GM23248 (cell line): ENCODE measurements at places on chromosomes 2 and 18. TPM values are rescaled to one million over a fixed set of nuclear protein-coding genes. Genes with fewer than 3 reads are reported as not detected.

SCTR gene
- total RNA-seq, result not detected in 2 replicates

ASIC4 gene
- total RNA-seq, result 0.13 and 0.43 TPM in 2 replicates

GPATCH11 gene
- 7.2 and 8.6 TPM in 2 replicates for total RNA-seq

CCDC85A gene
- total RNA-seq, result 4.2 and 9.9 TPM in 2 replicates

IFIH1 gene
- total RNA-seq, result 1.6 and 2.0 TPM in 2 replicates

CRACDL gene
- total RNA-seq, result not detected in 2 replicates

UGT1A5 gene
- total RNA-seq, result not detected in 2 replicates

WNT10A gene
- not detected in 2 replicates for total RNA-seq

PTPN4 gene
- total RNA-seq, result 24.3 and 29.7 TPM in 2 replicates

KCNS3 gene
- total RNA-seq, result 2.7 and 2.9 TPM in 2 replicates

DYSF gene
- 0.54 TPM in 1 of 2 replicates, not detected in the other for total RNA-seq

LIPG gene
- total RNA-seq, result 0.25 and 0.43 TPM in 2 replicates

- peaks cover 11% of the 10 kb centered on the region; the same call in 1 of the 2 replicates for H3K4me1 ChIP-seq
- H3K27me3 ChIP-seq, result no peaks in the 10 kb centered on the region
- DNase-seq, result peak; percentile 55
- no peaks in the 10 kb centered on the region for H3K36me3 ChIP-seq
Measured at GRCh38 chr2:241514986-241515737, 6.8 kb upstream of the STK25 start.

DNA sequence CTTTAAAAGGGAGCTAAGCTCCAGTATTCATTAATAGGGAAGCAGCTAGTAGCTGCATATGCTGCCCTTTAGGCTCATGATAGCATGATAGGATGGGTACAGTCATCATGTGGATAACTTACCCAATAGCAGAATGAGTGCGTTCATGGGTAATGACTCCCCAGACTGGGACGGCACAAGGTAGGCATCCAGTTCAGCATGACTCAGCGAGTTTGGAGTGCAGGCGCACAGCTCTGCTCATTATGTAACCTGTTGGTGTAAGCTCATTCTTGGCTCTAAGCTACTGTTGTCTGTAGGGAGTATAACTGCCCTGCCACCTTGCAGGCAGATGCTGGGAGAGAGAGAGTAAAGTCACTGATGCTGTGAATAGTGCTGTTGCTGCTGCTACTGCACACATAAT lies 209.2 kb upstream of the SYT4 start:
- H3K27ac ChIP-seq, result no peak overlapping the region
- H3K27me3 ChIP-seq, result no peaks in the 10 kb centered on the region

GRCh38 chr2:231342061-231342711 lies 53.3 kb upstream of the B3GNT7 start:
- no peak overlapping the region for H3K4me3 ChIP-seq
- H3K36me3 ChIP-seq, result no peaks in the 10 kb centered on the region; the same call in 1 of the 2 replicates
- DNase-seq, result no peak
- no peaks in the 10 kb centered on the region for H3K4me1 ChIP-seq

DNA sequence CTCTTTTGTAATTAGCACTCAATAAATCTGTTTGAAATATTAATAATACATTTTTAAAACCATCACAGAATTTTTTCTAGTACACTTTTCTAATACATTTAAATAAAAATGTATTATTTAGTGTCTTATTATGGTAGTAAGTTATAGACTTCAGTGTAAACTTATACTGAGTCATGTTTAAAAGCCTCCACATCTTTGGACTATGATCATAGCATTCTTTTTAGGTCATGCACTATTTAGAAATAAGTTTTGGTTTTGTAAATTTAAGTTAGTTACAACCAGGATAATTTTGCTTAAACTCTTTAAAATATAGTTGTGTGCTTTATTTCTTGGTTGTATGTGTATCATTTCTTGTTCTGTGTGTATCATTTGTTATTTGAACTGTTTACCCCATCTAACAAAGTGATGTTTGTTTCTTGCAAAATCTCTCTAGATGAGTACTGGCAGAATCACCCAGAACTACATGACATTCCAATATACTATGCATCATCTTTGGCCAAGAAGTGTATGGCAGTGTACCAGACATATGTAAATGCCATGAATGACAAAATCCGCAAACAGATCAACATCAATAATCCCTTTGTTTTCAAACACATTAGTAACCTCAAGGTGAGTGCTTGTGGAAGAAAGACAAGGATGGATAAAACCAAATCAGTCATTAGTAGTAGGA lies 16.7 kb downstream of the CPSF3 start:
- no peaks in the 10 kb centered on the region for H3K27me3 ChIP-seq
- peak overlapping the region; percentile 91 for H3K27ac ChIP-seq
- DNase-seq, result peak; percentile 88
- H3K36me3 ChIP-seq, result peaks cover 28% of the 10 kb centered on the region

DNA sequence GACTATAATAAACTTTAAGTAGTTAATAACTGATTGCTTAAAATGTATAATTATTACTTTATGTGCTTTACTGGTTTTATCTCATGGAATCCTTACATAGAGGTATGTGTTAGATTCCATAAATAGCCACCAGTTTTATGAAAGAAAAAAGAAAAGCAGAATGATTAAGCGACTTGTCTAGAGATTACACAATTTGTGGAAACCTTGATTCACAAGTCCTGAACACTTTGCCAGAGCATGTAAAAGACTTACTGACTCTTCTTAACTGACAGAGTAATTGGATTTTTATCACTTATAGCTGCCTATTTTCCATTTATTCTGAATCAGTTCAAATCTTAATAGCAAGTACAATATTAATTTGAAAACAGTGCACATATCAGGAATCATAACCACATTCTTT lies 448.7 kb upstream of the NETO1 start:
- H3K27me3 ChIP-seq, result no peaks in the 10 kb centered on the region
- no peaks in the 10 kb centered on the region for H3K36me3 ChIP-seq
- H3K4me3 ChIP-seq, result no peak overlapping the region
- DNase-seq, result peak; percentile 52

- no peak overlapping the region for H3K4me3 ChIP-seq
- no peak overlapping the region for H3K27ac ChIP-seq
Measured at GRCh38 chr2:21515903-21516302, 392.1 kb downstream of the TDRD15 start.

DNA sequence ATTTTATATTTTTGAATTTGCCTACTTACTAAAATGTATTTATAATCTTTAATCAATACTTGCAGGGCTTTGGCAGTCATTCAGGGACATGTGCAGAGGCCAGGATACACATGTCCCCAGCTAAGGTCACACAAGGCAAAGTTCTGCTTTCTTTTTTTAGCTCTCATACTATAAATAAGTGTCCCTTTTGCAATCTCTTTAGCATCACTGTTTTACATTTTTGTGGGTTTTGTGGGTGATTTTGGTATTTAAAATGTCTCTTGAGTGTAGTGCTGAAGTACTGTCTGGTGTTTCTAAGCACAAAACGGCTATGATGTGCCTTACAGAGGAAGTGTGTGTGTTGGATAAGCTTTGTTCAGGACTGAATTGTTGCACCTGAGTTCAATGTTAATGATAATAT lies 309.0 kb upstream of the GULP1 start:
- no peak overlapping the region for H3K27ac ChIP-seq
- H3K4me3 ChIP-seq, result no peak overlapping the region
- no peaks in the 10 kb centered on the region for H3K27me3 ChIP-seq
- H3K4me1 ChIP-seq, result peaks cover 19% of the 10 kb centered on the region
- DNase-seq, result peak; percentile 88

DNA sequence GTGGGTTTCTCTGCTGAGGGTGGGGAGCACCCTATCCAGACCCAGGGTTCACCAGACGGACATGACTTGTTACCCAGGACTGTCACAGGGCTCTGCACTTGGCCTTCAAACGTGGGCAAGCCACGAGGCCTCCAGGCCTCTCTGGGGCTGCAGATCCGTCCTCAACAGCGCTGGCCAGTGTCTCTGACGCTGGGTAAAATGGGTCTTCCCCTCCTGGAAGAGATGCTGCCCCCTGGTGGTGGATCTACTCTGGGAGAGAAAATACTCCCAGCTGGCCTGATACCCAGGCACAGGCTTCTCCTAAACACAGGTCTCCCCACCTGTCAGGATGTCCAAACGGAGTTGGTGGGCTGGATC lies 3.7 kb downstream of the GPR17 start:
- peak; percentile 94 for DNase-seq
- no peaks in the 10 kb centered on the region for H3K27me3 ChIP-seq
- H3K4me3 ChIP-seq, result no peak overlapping the region

DNA sequence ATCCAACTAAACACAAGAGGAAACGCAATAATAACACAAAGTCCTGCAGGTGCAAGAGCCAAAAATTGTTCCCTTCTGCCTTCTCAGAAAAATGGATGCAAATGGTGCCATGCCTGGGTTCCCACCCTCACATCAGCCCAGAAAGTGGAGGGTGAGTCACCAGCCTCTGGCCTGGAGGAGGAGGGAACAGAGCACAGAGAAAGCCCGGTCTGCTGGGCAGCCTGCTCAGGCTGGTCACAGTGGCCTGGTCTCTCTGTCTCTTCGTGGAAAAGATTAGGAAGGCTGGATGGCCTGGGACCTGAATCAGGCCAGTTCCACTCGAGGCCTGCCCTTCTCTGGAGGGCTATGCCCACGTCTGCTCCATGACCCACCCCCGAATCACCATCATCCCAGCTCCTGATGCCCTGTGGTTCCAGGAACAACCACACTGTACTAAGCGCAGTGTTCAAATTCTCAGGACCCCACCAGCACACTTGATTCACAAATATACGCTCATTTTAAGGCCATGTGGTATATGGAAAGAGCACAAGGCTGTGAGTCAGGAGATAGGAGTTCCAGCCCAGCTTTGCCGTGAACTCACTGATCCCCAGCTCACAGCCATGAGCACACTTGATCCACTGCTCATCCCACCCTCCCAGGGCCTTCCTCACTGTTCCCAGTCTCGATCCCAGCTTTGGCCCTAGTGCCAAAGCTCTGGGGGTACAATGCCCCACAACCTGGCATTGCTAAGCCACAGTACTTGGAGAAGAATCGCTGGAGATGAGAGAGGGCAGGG lies 82.1 kb downstream of the ZBTB7C start:
- no peaks in the 10 kb centered on the region for H3K27me3 ChIP-seq
- peak; percentile 76 for DNase-seq
- no peak overlapping the region for H3K4me3 ChIP-seq
- H3K27ac ChIP-seq, result peak overlapping the region; percentile 59

- H3K27ac ChIP-seq, result peak overlapping the region; percentile 89
- peak; percentile 90 for DNase-seq
- H3K36me3 ChIP-seq, result no peaks in the 10 kb centered on the region
- H3K4me3 ChIP-seq, result peak overlapping the region; percentile 53
Measured at GRCh38 chr2:46098621-46099062, 198.6 kb upstream of the EPAS1 start.

DNA sequence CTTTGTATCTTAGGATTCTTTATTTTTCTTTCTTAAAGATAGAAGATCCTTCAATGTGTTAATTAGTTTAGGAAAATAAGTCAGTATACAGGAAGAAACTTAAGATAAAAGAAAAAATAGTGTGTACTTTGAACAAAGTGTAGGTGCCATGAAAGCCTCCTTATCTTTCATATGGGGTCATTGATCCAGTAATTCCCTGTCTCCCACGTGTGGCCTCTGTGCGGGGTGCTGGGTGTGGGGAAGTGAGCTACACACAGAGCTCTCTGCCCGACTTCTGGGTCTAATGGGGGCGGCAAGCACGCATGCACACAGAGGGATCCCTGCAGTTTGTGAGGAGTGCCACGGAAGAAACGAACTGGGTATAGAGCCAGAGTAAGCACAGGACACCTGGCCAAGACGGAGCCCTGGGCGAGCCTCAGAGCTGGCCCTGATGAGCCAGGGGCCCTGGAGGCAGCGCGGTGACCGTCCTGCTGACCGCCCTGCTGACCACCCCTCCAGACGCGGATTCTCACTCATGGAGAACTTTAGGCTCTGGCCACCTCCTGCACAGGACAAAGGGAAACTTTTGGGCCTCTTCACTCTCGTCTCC lies 253.5 kb downstream of the ACKR3 start:
- no peak overlapping the region for H3K27ac ChIP-seq
- DNase-seq, result no peak
- no peaks in the 10 kb centered on the region for H3K36me3 ChIP-seq
- no peaks in the 10 kb centered on the region for H3K4me1 ChIP-seq
- H3K4me3 ChIP-seq, result no peak overlapping the region

DNA sequence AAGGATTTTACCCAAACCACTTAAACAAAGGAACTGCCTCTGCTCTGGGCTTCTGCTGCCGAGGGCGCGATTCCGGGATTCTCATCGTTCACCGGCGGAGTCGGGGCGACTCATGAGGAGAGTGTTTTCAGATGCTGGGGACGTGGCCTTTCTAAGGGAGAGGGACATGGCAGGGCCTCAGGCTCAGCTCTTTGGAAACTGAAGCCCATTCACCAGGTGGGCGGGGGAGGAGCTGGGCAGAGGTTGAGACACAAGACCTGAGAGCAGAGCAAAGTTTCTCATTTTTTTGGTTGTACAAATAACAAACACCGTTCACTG lies 29.8 kb downstream of the NFATC1 start:
- DNase-seq, result no peak
- H3K4me1 ChIP-seq, result peaks cover 13% of the 10 kb centered on the region
- no peak overlapping the region for H3K4me3 ChIP-seq
- no peaks in the 10 kb centered on the region for H3K36me3 ChIP-seq
- no peaks in the 10 kb centered on the region for H3K27me3 ChIP-seq

GRCh38 chr2:40087434-40087833 lies 308.4 kb upstream of the THUMPD2 start:
- no peaks in the 10 kb centered on the region for H3K27me3 ChIP-seq
- no peaks in the 10 kb centered on the region for H3K4me1 ChIP-seq
- H3K36me3 ChIP-seq, result no peaks in the 10 kb centered on the region
- no peak overlapping the region for H3K27ac ChIP-seq

- no peaks in the 10 kb centered on the region for H3K4me1 ChIP-seq
- H3K36me3 ChIP-seq, result no peaks in the 10 kb centered on the region
- no peak for DNase-seq
- H3K27ac ChIP-seq, result no peak overlapping the region
- H3K4me3 ChIP-seq, result no peak overlapping the region
Measured at GRCh38 chr2:51899643-51900042, 867.7 kb upstream of the NRXN1 start.

GRCh38 chr2:39684464-39684863 lies 18.7 kb downstream of the TMEM178A start:
- H3K4me3 ChIP-seq, result no peak overlapping the region
- no peaks in the 10 kb centered on the region for H3K4me1 ChIP-seq
- DNase-seq, result no peak
- no peaks in the 10 kb centered on the region for H3K36me3 ChIP-seq
- H3K27me3 ChIP-seq, result peaks cover 3% of the 10 kb centered on the region; the same call in 1 of the 2 replicates
- H3K27ac ChIP-seq, result no peak overlapping the region

DNA sequence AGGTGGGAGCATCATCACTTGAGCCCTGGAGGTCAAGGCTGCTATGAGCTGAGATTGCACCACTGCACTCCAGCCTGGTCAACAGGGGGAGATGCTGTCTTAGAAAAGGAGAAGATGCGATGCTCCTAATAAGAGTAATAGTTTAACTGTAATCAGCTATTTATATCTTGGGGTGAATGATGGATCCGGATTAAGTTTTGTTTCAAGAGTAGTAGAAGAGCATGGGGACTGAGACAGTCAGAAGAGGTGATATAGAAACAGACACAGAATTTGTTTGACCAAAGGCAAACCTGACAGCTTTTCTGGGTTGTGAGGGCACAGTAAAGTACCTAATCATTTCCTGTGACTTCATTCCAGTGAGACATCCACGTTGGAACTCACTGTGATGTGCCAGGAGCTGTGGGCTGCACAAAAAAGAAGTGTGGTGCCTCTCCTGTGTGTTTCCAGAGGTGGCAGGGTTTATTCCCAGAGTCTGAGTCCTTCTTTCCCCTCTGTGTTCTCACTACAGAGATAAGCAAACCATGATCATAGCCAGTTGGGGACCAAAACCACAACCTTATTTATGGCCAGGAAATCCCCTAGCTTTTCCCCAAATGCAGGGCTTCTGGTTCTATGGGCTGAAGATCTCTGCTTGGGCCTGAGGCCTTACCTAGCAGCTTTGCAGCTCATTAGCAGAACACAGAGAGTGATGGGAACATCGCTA lies 113.7 kb downstream of the XRCC5 start:
- no peaks in the 10 kb centered on the region for H3K36me3 ChIP-seq
- peak; percentile 78 for DNase-seq
- peak overlapping the region; percentile 64 for H3K27ac ChIP-seq
- H3K4me3 ChIP-seq, result no peak overlapping the region
